ENCODE measurements at places on chromosomes 6 and 20.

GRCh38 chr6:70706491-70707123 lies 38.9 kb downstream of the SMAP1 start:
- peak; percentile 38 for DNase-seq

DNA sequence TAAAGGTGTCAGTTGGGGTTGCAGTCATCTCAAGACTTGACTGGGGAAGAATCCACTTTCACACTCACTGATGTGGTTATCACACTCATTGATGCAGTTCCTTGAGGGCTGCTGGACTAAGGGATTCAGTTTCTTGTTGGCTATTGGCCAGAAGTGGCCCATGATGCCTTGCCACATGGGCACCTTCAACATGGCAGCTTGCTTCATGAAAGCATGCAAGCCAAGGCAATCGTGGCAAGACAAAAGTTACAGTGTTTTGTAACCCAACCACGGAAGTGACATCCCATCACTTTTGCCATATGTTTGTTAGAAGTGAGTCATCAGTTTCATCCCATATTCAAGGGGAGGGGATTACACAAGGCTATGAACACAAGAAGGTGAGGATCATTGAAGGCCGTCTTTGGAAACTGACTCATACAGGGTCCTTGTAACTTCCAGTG lies 3.8 kb upstream of the RANBP9 start:
- DNase-seq, result no peak

GRCh38 chr20:9409352-9409751 lies 105.0 kb upstream of the LAMP5 start:
- no peak for DNase-seq

- no peak for DNase-seq
Observed at GRCh38 chr6:8041913-8042583, 22.1 kb downstream of the BLOC1S5 start.

GRCh38 chr6:75273009-75273408 lies 11.6 kb downstream of the TMEM30A start:
- DNase-seq, result no peak

GRCh38 chr20:33862709-33863403 lies 51.7 kb downstream of the CHMP4B start:
- DNase-seq, result peak; percentile 55

GRCh38 chr6:5680095-5680494 lies 326.6 kb downstream of the NRN1 start:
- no peak for DNase-seq

DNA sequence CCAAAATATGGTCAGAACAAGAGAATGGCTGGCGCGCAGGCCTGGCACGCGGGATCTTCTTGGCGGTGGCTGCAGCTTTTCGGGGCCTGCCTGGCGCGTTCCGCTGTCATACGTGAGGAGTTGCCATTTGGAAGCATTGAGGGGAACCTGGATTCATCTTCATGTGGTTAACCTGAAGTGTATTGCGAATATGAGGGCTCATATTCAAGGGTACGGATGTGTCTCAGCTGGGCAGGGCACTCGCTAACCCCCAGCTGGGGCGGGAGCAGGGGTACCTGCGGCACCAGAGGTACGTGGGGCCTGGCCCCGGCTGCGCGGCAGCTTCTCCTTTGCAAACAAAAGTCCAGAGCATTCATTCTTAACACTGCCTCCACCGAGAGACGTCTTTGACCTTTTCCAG lies 605.6 kb downstream of the QKI start:
- DNase-seq, result no peak

DNA sequence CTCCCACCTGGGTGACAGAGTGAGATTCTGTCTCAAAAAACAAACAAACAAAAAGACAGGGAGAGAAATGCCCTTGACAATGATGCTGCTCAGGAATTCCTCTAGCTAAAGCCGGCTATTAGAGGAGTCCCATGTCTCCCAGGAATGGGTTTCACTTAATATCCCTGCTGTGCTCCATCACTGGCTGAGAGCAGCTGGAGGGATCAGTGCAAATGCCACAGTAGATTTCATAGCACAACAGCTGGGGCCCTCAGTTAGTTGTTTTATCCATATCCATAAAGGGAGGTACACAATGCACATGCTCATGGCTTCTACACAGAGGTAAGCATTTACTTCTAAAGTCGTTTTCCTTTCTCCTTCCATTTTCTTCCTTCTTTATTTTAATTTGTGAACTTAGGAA lies 742.0 kb upstream of the POU3F2 start:
- no peak for DNase-seq

DNA sequence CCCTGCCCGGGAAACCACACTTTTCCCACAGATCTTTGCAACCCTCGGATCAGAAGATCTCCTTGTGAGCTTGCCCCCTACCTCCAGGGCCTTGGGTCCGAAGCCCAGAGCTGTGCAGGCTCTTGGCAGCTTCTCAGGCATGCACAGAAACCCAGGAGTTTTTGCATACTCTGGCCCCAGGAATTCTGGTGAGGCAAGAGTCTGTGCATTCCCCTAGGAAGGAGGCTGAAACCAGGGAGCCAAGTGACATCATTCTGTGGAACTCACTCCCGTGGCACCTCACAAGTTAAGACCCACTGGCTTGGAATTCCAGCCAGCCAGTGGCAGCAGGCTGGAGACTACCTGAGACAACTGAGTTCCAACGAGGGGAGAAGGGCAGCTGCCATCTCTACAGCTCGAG lies 100.1 kb downstream of the TNFRSF21 start:
- DNase-seq, result no peak

DNA sequence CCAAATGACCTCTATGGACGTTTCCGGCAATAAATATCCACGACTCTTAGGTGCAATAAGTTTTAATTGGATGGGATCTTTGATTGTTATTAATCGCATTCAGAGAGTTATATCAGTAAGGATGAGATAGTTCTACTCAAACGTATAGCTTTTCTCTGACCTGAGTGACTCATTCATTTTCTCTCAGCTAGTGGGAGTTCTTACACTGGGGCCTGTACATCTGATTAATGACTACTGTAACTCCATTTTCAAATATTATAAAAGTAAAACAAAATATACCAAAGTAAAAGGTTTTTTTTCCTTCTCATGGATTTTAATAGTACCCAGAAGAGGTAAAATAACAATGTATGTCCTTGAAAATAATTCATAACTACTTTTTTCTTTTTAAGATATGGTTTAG lies 41.1 kb upstream of the SAMD5 start:
- DNase-seq, result no peak

DNA sequence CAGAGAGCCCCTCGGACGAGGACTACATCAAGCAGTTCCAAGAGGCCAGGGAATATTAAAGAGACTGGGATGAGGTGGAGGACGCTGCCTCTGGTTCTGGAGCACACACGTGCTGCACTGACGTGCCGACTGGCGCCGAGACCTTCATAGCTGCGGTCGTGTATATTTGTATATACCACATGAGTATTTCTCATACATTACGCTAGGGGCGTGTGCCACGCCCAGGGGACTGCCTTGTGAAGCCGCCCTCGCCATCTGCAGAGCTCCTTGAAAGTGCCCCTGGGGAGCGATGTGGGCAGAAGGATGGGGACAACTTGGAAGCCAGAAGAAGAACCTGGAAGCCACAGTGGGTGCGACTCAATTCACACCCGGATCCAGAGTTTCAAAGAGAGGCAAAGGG lies 78.3 kb downstream of the ISM1 start:
- no peak for DNase-seq
